NT2/D1 (cell line): ENCODE measurements at places on chromosomes 3 and 15.
A peak's percentile ranks its signal among the peaks of the same experiment; 100 is the strongest.

DNA sequence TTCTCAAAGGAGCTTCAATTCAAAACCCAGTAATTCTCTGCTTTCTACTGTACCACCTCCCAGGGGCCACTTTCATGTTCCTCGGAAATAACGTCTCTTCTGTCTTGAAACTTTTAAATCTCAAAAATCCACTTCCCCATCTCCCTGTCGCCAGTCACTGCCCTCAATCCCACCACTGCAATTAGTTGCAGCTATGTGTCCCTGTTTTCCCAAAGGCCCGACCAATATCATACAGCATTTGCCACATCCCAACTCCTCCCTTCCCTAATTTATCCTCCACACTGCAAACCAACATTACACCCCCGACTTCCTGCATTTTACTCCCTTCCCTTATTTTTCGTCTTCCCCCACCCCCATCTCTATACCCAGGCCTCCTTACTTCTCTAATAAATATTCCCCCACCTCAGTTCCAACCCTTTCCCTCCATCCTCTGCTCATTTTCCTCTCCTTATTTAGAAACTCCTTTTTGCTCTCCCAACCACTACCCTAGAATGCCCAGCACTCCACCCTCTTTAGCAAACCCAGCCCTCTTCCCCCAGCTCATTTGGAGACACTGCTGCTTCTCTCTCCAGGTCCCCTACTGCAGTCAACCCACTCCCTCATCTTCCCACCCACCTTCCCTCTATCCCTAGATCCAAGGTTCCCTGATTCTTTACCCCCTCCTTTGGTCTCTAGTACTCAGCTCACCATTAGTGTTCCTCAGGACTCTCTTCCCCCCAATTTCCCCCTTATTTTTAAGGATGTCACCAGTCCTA, 1.1 kb downstream of the NPTN start:
- DNase-seq: no peak

- peak; percentile 76 for DNase-seq
Observed at GRCh38 chr15:74635228-74635627, 19.6 kb downstream of the CLK3 start.

GRCh38 chr15:64775551-64776401, at the start of gene RBPMS2:
Gene RBPMS2, minus strand, starts transcription at chr15:64775589. Its CDS starts 270 bp downstream, at chr15:64775319.
- DNase-seq: no peak

DNA sequence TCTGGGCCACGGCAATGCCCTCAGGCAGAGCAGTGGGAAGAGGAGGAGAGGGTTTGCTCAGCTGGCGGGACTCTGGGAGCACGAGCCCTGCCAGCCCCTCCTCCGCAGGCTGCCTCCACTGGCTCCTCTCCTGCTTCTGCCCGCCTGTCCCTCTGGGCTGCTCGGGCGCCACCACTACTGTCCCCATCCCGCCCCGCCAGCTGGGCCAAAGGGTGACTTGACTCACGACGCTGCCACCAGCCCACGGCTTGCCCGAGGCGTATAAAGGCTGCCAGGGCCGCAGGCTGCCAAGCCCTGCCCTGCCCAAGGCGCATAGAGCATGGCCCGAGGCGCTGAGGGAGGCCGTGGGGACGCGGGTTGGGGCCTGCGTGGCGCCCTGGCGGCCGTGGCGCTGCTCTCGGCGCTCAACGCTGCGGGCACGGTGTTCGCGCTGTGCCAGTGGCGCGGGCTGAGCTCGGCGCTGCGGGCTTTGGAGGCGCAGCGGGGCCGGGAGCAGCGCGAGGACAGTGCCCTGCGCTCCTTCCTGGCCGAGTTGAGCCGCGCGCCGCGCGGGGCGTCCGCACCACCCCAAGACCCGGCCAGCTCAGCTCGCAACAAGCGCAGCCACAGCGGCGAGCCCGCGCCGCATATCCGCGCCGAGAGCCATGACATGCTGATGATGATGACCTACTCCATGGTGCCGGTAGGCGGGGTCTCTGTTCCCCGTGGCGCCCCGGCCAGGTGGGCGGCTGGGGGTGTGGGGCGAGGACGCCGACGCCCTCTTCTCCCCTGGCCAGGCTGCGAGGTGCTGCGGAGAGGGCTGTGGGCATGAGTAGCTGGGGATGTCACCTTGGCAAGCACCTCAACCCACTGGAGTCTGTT, at the start of gene GLDN:
Gene GLDN, plus strand, starts transcription at position 290 of the 861 bp plus-strand sequence. Its CDS starts 30 bp downstream, at position 320.
- peak; percentile 6 for DNase-seq

- no peak for DNase-seq
Observed at GRCh38 chr15:98547741-98548138, 100.6 kb upstream of the IGF1R start.

DNA sequence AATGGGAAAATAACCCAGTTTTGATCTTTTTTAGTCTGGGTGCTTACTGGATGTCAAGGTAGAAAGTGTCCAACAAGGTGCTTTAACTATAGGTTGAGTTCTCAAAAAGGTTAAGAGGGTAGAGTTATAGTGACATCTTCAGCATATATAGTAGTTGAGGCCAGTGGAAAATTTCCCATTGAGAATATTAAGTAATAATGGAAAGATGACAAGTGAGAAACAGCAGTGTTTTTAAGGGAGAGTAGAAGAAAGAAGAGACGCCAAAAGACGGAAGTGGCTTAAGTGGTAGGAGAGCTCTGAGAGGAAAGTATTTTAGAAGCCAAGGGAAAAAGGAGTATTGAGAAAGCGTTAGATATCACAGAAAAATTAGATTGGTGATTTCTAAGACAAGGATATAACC, 10.6 kb downstream of the SPRED1 start:
- DNase-seq: no peak

DNA sequence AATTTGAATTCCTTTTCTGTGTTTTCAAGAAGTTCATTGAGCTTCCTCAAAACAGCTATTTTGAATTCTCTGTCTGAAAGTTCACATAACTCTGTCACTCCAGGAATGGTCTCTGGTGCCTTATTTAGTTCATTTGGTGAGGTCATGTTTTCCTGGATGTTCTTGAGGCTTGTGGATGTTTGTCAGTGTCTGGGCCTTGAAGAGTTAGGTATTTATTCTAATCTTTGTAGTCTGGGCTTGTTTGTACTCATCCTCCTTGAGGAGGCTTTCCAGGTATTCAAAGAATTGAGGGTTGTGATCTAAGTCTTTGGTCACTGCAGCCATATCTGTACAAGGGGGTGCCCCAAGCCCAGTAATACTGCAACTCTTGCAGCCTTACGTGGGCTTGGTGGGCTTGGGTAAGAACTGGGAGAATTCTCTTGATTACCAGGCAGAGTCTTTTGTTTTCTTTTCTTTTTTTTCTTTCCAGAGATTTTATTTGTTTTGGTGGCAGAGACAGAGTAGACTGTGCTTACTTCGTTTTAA, 19.3 kb upstream of the CCNDBP1 start:
- DNase-seq: no peak

GRCh38 chr3:158918008-158918407, 116.2 kb downstream of the MFSD1 start:
- peak; percentile 54 for DNase-seq

DNA sequence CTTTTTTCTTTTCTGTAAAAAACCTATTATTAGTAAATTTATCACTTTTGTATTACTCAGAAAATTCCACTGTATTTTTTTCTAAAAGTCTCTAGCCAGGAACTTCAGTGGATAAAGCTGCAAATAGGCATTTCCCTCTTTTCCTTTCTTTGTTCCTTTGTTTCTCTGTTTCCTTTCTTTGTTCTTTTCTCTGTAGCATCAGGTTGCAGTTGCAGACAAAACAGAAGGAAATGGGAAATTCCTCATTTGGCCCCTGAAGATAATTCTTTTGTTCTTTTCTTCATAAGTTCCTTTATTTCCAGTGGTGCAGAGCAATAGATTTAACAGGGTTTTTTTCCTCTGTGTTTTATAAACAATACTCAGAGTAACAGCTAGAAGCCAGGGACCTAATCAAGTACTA, 416.5 kb downstream of the TBL1XR1 start:
- no peak for DNase-seq

GRCh38 chr15:55774113-55774970, 31.4 kb upstream of the PRTG start:
- no peak for DNase-seq

- DNase-seq: peak; percentile 42
Observed at GRCh38 chr3:25291481-25291905, 136.6 kb upstream of the RARB start.

- DNase-seq: no peak
Observed at GRCh38 chr3:2856138-2857133, 253.7 kb downstream of the IL5RA start.

DNA sequence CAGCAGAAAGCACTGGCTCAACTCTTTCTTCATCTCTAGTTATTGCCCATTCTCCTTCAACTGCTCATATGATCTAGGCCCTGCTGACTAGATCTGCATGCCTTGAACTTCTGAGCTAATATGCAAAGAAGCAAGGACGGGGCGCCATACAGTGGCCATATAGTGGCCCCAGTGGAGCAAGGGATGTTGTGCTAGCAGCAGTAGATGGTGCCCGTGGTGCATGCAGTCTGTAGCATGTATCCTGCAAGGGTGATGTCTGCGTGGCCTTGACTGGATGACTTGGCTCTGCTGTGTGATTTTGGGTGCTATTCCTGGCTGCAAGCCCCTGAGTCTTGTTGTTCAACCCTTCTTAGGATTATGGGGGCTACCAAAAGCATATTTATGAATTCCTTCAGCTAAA, 12.2 kb upstream of the NMD3 start:
- DNase-seq: no peak

GRCh38 chr3:123129532-123129931, 62.7 kb downstream of the PDIA5 start:
- DNase-seq: no peak

DNA sequence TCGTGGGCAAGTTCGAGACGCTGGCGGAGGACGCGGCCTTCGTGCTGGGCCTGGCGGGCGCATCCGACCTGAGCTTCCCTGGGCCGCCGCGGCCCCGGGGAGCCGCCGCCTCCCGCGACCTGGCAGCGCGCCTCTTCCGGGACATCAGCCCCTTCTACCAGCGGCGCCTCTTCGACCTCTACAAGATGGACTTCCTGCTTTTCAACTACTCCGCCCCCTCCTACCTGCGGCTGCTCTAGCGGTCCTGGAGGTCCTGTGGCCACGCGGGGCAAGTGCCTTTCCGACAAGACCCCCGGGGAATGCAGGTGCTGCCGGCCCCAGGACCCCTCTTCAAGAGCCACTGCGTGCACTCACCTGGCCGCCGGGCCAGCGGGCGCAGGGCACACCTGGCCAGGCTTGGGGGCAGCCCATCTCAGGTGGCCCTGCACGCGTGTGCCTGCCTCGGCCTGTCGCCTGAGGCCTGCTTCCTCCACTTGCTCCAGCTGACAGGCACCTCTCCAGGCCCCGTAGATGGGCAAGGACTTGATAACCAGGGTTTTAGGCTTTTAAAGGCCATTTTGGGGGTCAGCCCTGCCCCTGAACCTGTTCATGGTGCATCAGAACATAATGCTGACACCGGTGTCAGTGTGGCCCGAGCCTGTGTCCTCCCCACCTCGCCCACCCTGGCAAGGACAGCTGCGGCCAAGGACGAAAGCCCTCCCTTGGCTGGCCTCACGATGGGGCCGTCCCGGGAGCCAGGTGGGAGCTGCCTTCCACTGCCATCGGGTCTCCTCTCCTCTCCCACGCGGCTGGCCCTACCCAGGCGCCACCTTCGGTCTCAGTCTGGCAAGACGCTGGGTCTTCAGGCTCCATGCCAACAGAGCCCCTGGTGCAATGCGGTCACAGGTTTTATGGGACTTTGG, 16.1 kb downstream of the C3orf22 start:
- DNase-seq: no peak

DNA sequence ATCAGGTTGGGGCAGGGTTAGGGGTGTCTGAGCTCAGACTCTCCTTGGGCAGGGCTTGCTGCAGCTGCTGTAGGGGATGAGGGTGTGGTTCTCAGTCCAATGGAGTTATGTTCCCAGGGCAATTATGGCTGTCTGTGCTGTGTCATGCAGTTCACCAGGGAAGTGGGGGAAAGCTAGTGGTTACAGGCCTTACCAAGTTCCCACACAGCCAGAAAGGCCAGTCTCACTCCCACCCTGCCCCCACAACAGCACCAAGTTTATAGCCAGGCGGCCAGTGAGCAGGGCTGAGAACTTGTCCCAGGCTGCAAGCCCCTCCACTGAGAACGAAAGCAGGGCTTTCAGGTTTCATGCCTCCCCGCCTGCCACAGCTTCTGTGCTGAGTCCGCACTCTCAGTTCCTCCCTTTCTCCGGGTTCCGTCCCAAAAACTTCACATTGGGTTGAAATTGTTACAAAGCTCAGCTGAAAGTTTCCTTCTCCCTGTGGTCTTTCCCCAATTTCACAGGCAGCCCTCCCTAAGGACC, 19.6 kb upstream of the CPOX start:
- no peak for DNase-seq

GRCh38 chr3:122102191-122102935, 47.2 kb downstream of the CD86 start:
- no peak for DNase-seq

- DNase-seq: no peak
Observed at GRCh38 chr15:31510057-31510456, 183.4 kb downstream of the KLF13 start.
